ENCODE measurements at places on chromosomes 4 and X. TPM values are rescaled to one million over a fixed set of nuclear protein-coding genes. Genes with fewer than 3 reads are reported as not detected.

Gene HPSE
- total RNA-seq = 0.69 TPM

Gene KCNIP4
- 0.80 TPM for total RNA-seq

Gene SCML2
- 2.0 TPM for total RNA-seq

Gene CLCN4
- 1.2 TPM for total RNA-seq

Gene CLGN
- total RNA-seq = 7.7 TPM

Gene FATE1
- total RNA-seq = not detected

Gene NUP62CL
- 14.8 TPM for total RNA-seq

Gene CDS1
- 12.9 TPM for total RNA-seq

Gene CD99
- 215 TPM for total RNA-seq

Gene SSX3
- total RNA-seq = not detected

Gene ARMCX2
- total RNA-seq = 29.4 TPM

Gene PROM1
- 41.9 TPM for total RNA-seq

Measured in epithelial cell of proximal tubule (primary cell).